ENCODE measurements at places on chromosomes 16 and 17.

GRCh38 chr16:22810226-22810625, 3.7 kb upstream of the HS3ST2 start:
- DNase-seq: no peak

GRCh38 chr16:58272855-58273254, 22.0 kb downstream of the PRSS54 start:
- DNase-seq: no peak

- no peak for DNase-seq
Measured at GRCh38 chr16:88883946-88884345, 17.5 kb upstream of the PABPN1L start.

DNA sequence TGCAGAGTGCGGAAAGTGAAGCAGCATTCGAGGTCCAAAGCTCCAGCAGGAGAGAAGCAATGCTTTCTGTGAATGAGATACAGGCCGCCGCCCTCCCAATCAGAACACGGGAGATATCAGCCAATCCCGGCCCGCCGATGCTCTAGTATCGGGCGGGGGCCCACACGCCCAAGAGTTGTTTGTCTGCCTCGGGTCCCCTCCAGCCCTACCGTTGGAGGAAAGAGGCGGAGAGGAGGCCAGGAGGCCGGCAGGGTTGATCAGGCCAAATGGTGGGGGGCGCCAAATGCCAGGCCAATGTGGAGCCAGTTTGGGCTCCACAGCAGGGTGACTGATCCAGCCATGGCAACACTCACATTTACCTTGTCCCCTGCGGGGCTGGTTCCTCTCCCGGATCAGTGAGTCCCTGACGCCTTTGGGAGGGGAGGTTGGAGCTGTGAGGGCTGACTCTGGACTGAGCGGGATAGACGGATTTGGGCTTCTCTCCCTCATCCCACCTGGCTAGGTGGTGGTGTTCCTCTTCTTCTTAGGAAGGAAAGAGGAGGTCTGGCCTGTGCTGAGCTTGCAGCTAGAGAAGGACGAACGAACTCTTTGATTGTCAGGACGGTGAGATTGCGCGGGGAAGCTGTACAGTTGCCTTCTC, 10.4 kb upstream of the CUEDC1 start:
- DNase-seq: no peak

DNA sequence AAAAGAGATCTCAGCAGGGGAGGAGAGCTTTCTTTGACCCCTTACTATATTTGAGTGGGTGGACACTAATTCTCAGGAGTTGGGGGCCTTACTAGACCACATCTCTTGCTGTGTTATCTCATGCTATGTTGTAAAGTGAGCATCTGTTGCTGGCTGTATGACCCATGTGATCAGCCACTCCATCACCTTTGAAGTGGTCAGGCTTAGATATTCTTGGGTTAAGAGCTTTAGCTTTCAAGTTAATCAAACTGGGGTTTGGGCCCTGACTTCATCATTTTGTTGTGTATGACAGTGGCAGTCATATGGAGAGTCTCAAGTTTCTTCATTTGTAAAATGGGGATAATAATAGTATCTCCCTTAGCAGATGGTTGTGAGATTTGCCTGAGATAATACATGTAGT, 201.1 kb downstream of the FTO start:
- DNase-seq: no peak

GRCh38 chr16:89690392-89690901, 4.0 kb downstream of the CDK10 start:
- DNase-seq: no peak

GRCh38 chr17:4607773-4608187, 23.5 kb downstream of the SMTNL2 start:
- no peak for DNase-seq

DNA sequence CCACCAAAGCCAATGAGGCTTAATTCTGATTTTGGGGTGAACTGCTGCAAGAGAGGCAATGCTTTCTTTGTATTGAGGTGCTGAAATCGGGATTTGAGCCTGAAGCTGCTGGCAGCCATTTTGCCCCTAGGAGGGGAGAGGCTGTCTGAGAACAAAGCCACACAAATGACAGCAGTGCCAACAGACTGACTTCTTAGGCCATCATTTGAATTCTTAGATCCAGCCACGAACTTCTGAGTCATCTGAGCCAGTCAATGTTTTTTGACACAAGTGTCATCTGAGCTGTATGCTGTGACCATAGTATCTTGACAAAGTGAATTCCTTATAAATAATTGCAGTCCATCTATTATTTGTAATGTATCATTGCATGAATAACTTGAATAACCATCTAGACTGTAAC, 29.0 kb downstream of the HYDIN start:
- no peak for DNase-seq

- DNase-seq: peak; percentile 70
Measured at GRCh38 chr17:81967533-81968395, 6.8 kb upstream of the NOTUM start.

- no peak for DNase-seq
Measured at GRCh38 chr17:6313835-6314234, 121.1 kb downstream of the AIPL1 start.

DNA sequence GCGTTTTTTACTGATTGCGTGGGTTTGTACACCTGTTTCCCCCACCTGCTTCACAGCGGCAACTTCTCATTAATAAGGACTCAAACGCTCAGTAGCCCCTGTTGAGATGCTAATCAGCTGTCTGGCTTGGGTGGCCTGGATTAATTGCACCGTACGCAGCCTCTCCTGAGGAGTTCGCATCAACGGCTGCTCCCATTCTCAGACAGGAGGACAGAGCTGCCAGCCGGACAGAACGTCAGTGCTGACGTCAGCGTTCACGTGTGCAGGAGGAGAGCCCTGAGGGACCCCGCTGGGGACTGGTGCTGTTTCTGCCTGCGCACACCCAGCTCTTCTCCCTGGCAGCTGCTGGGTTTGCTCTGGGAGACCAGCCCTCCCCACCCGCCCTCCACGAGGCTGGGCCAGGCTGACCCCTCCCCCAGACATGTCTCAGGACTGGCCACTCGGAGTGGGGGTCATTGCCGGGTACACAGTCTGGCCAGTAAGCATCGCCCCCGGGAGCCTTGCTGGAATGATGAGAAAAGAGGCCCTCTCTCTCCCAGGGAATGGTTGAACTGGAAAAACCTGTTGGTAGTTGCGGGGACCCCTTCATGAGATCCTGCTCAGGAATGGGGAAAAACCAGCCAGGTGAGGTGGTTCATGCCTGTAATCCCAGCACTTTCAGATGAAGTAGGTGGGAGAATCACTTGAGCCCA, 5.7 kb upstream of the BANP start:
- DNase-seq: peak; percentile 93

- DNase-seq: no peak
Measured at GRCh38 chr17:62062302-62062701, 2.8 kb downstream of the MED13 start.

DNA sequence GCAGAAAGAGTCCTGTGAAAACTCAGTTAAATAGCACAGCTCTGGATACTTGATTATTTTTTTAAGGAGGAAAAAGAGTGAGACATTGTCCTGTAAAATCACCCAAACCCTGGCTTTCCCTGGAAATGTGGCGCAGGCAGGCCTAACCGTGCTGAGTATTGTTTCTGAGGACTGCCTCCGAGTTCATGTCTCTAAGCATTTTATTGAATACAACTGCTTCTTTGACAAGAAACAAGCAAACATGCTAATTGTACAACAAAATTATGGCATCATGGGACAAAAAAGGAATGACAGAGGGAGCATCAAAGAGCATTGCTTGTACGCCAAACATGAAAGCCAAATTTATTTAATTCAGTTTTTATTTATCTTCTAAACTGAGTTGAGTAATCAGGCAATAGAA, 64.5 kb upstream of the HSBP1 start:
- no peak for DNase-seq

GRCh38 chr16:74743668-74744299, 30.8 kb downstream of the FA2H start:
- peak; percentile 43 for DNase-seq

GRCh38 chr16:4700380-4700996, 7.1 kb downstream of the NUDT16L1 start:
- no peak for DNase-seq

DNA sequence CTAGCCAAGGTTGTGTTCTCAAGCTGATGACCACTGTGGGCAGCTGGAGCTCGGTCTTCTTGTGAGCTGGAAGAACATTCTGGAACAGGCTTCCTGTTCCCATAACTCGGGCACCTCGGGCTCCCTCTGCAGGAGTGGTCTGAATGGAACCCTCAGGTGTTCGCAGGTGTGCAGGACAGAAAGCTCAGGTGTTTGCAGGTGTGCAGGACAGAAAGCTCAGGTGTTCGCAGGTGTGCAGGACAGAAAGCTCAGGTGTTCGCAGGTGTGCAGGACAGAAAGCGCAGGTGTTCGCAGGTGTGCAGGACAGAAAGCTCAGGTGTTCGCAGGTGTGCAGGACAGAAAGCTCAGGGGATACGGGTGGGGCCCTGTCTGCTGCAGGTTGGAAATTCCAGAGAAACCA, 109.0 kb upstream of the CACNG5 start:
- DNase-seq: no peak

DNA sequence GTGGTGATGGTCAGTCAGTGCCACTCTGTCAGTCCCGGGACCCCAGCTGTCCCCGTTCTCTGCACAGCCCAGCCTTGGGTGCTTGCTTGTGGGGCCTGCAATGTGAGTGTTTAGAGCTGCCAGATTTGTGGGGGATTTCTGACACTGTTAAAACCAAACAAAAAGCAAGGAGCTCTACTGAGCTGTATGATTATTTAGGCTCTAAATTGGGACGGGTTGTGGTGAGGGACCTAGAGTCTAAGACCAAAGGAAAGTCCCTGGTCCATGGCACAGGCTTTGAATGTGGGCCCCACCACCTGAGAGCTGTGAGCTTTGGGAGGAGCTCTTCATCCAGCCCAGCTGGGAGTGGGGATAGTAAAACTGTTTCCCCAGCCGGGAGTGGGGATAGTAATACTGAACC, 63.3 kb downstream of the KSR1 start:
- no peak for DNase-seq

DNA sequence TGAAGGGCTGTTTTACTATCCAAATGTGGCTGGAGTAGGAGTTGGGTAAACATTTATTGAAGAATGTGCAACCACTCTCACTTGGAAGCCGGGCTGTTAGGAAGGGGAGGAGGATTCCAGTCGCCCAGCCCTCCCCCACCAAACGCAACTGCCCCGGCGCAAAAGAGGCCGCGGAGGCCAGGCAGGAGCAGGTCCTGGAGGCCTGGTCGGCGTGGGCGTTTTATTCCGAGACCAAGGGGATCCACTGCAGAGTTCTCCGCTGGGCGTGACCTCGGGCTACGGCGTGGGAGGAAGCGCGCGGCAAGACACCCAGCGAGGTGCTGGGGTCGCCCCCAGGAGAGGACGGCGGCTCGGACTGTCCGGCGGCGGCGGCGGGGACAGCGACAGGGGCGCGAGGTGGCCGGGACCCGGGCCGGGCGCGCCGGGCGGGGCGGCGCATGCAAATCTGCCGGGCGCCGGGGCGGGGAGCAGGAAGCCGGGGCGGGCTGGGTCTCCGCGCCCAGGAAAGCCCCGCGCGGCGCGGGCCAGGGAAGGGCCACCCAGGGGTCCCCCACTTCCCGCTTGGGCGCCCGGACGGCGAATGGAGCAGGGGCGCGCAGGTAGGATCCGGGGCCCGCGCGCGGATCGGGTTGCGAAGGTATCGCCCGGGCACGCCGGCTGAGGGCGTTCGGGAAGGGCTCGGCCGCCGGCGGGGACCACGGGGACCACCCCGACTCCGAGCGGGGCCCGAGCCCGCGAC, at the start of gene IL4R:
Gene IL4R (plus strand): TSS at position 553 of the 739 bp plus-strand sequence. CDS start 26,230 bp downstream, outside the sequence.
- DNase-seq: no peak

- no peak for DNase-seq
Measured at GRCh38 chr16:57261806-57262205, 16.7 kb downstream of the ARL2BP start.

DNA sequence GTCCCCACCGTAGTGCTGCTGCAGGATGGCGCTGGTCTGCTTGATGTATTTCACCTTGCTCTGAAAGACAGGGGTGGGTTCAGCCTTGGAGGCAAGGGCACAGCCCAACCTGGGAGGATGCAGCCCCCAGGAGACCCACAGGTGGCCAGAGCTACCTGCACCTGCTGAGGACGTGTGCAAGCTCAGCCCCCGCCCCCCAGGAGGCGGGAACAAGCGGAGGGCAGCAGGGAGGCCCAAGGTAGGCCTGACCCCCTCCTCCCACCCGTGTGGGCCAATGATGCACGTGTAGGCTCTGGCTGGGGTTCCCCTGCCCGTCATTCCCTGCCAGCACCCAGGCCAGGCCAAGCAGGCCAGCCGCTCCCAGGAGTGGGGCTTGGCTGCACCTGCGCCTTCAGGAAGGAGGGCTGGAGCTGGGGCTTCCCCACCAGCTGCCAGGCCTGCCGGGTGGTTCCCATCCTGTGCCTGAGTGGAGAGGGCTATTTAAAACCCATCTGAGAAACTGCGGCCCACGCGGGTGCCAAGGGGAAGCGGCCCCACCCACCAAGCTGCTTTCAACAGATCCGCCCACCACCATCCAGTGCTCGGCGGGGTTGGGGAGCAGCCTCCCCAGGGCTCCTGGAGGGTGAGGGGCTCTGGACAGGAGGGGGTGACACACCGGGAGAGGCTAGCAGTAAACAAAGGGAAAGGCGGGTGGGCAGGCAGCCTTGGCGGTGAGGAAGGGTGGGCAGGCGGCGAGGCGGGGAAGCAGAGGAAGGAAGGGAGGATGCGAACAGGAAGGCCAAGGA, 3.8 kb downstream of the NTHL1 start:
- DNase-seq: peak; percentile 26

- DNase-seq: no peak
Measured at GRCh38 chr17:5200360-5200759, 8.7 kb upstream of the ZNF594 start.

DNA sequence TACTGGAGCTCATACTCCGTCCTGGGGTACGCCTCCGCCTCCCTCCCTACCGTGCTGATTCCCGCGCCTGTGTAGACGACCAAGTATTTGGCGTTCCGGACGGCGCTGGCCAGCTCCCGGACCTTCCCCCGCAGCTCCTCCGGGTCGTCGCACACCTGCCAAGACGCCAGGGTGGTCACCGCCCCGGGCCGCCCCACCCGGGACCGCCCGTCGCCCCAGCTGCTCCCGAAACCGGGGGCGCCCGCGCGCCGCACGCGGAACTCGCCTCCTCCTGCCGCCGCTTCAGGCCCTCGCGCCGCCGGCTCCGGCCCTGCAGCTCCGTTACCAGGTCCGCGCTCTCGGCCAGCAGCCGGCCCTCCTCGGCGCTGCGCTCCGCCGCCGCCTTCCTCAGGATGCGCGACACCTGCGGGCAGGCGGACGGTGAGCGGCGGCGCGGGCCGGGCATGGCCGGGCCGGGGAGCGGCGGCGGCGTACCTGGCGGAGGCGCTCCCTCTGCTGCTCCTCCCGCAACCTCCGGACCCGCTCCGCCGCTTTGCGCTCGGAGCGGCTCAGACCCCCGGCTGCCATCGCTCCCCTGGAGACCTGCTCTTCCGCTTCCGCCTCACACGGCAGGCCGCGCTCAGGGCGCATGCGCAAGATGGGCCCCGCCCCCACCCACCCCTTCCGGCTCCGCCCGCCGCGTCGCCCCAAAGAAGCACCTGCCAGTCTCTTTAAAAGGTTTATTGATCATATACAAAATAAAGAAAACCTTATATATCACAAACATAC, at the start of gene SIRT7:
Gene SIRT7 (minus strand): TSS at position 612 of the 768 bp plus-strand sequence. CDS start 45 bp downstream, at position 567.
- peak; percentile 89 for DNase-seq

- DNase-seq: no peak
Measured at GRCh38 chr17:80708480-80708879, 163.8 kb downstream of the RPTOR start.

- no peak for DNase-seq
Measured at GRCh38 chr17:17645961-17646360, 35.3 kb upstream of the RAI1 start.
